Activated CD8-positive, alpha-beta memory T cell treated with anti-CD3 and anti-CD28 coated beads for 48 hours (primary cell): ENCODE measurements at places on chromosomes 1 and 21.

DNA sequence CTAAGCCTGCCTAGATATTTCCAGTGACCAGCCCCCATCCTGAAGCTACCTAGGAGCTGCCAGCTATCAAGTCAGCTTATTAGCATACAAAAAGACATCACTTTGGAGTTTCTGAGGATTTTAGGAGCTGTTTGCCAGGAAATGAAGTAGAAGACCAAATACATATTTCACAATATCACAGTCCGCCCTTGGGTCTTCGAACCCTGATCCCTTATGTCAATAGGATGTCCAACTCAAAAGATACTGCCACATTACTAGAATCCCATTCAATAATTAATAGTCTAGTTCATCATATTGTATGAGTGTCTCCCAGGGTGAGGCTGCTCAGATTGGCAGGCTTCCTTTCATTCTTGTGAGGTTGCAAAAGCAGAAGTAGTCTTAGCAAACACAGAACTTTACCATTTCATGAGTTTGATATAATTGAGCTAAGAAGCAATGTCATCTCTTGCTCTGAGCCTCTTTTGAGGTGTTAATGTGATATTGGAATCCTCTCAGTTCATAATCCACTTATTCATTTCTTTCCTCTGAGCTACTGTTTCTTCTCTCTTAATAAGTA lies 13.6 kb downstream of the IPO9 start:
- DNase-seq, result no peak

DNA sequence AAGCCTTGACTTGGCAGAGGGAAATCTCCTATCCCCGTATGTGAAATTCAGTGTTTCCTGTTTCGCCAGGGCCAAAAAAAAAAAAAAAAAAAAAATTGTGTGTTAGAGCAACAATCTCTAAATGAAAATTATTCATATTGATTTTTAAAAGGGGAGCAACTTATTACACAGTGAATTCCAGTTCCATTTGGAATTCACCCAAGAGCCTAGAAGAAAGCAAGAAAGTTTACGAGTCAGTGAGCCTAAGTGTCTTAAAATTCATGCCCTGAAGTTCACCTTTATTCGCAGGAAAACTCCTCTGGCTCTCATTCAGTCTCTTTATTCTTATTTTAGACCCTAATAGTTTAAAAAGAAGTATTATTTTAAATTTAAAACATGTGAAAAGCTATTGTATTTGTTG lies 42.1 kb upstream of the HUNK start:
- no peak for DNase-seq

DNA sequence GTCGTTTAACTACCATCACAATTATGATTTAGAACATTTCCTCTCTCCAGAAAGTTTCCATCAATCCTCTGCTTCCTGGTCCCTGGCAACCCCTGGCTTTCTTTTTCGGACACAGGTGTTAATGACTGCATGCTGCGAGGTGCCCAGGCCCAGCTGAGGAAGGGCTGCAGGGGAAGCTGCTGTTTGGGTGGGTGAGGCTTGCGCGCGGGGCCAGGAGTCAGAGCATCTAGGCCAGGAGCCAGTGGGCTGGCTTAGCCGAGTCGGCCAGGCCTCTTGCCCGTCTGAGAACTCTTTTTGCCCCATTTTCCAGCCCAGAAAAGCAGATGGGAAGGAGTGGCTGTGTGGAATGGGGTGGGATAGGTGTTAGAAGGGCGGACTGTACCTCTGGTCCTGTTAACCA lies 51.5 kb downstream of the NAV1 start:
- DNase-seq, result no peak

DNA sequence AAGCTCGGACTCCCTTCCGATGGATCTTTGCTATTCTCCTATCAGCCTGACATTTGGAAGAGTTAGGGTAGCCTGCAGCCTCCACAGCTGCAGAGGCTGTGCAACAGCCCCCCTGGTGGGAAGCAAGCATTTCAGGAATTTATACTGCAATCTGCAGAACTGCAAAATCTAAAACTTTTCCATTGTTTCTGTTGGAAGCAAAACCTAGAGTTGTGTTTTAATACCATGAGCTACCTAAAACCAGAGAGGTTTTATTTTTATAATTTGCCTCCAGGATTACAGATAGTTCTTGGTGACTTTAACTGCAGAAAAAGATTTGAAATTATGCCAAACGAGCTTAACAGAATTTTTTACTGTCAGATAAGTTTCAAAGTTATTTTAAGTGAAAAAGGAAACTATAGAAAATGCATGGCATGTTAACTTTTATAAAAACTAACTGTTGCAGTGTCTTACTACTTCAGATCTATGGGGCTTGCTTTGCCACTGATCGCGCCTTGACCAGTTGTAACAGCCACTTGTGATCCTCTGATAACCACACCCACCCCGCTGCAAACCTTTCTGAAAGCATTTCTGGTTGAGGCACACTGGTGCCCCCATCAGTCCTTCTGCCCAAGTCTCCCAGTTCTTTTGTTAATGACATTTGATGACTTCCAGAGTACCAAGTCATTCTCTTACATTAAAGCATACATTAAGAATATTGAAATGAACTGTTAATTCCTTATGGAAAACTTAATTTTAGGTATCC lies 64.8 kb downstream of the PRDM2 start:
- no peak for DNase-seq

- no peak for DNase-seq
Observed at GRCh38 chr1:215583185-215583749, 16.2 kb downstream of the KCTD3 start.

DNA sequence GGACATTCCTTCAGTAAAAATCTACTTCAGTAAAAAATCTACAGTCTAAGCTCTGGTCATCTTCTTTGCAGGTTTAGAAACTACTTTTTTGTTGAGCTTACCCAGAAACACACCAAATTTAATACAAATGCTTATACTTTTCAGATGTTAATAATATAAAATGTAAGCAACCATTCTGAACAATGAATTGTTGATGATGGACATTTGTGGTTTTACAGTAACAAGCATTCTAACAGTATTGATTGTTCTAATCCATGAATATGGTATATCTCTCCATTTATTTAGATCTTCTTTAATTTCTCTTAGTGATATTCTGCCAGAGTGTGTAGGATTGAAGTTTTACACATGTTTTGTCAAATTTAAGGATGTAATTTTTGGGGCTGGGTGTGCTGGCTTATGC lies 27.0 kb upstream of the SRSF10 start:
- no peak for DNase-seq

DNA sequence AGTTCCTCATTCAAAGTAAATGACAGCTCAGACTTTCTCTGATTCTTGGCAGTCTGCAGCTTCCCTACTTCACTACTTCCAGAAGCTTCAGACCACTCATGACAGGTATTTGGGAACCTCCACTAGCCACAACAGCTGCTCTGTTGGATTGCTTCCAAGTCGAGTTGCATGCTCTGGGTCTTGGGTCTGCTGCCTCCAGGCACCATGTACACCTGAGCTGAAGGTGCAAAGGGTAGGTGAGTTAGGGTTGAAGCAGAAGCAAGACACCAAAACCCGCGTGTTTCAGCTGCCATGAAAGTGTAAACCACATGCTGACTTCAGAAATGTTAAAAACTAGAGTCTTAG lies 62.7 kb downstream of the ZNF684 start:
- DNase-seq, result no peak

- DNase-seq, result no peak
Observed at GRCh38 chr1:203769505-203770343, 4.7 kb downstream of the LAX1 start.
